ENCODE measurements at places on chromosomes 1 and 21.

DNA sequence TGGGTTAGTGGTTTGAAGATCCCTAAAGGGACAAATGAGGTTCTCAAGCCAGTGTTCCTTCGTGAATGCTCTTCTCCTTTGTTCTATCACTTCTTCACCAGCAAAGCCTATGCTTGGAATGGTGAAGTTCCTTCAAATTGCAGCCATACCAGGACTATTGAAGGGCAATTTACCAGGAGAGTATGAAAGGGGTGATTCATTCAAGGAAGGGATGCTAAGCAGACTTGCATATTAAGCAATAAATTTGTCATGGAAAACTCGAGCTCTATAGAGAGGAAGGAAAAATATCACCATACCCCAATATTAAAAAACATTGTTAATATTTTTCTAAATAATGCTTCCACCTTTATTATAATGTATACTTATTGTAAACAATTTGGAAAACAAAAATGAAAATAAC is 9.3 kb upstream of the TSNAX start:
- no peak for DNase-seq

DNA sequence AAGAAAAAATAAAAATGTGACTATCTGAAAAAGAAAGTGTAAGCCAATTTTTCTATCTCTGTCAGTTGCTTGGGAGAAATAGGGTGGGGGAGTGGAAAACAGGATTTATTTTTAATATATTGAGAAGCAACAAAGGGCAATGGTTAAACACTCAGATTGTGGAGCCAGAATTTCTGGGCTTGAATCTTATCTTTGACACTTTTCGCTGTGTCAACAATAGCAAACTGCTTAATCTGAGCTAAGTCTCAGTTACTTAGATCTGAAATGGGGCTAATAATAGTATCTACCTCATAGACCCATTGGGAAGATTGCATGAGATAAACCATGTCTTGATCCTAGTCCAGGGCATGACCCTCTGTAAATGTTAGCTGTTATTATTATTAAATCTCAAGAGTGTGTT is 468.1 kb downstream of the ADGRL2 start:
- DNase-seq: no peak

DNA sequence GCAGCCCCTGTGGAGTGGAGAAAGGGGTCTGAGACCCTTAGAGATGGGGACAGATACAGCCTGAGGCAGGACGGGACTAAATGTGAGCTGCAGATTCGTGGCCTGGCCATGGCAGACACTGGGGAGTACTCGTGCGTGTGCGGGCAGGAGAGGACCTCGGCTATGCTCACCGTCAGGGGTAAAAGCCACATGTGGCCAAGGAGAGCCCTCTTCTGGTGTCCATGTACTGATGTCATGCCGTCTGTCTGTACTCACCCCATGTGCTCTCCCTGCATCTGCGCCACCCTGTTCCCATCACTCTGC is 84.7 kb downstream of the OBSCN start:
- DNase-seq: no peak

- no peak for DNase-seq
Measured at GRCh38 chr1:114040273-114041015, 61.2 kb downstream of the OLFML3 start.

DNA sequence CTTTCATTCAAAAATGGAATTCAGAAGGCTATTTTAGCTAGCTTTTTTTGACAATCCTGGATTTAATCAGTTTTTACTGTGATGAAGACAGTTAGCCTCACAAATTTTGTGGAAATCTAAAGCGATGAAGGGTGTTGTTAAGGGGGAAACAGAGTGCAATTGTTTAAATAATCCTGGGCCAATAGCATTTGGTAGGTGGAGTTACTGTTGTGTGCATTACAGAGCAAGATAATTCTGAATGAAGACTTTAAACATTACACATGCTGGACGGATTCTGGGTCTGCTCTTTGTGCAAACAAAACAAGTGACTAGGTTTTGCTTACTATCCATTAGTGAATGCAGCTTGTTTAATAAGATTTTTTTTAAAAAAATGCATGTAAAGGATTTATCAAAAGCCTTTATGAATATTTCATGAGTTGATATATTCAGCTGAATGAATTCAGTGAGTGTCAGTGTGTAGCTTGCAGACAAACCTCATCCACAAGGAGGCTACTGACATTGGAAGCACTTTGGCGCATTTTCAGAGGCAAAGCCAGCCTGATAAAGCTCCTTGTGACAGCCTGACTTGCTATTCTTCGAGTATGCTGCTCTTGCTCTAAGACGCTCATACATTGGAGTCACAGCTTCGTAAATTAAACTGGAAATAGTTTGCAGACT is 199.6 kb downstream of the PDE4B start:
- DNase-seq: no peak

DNA sequence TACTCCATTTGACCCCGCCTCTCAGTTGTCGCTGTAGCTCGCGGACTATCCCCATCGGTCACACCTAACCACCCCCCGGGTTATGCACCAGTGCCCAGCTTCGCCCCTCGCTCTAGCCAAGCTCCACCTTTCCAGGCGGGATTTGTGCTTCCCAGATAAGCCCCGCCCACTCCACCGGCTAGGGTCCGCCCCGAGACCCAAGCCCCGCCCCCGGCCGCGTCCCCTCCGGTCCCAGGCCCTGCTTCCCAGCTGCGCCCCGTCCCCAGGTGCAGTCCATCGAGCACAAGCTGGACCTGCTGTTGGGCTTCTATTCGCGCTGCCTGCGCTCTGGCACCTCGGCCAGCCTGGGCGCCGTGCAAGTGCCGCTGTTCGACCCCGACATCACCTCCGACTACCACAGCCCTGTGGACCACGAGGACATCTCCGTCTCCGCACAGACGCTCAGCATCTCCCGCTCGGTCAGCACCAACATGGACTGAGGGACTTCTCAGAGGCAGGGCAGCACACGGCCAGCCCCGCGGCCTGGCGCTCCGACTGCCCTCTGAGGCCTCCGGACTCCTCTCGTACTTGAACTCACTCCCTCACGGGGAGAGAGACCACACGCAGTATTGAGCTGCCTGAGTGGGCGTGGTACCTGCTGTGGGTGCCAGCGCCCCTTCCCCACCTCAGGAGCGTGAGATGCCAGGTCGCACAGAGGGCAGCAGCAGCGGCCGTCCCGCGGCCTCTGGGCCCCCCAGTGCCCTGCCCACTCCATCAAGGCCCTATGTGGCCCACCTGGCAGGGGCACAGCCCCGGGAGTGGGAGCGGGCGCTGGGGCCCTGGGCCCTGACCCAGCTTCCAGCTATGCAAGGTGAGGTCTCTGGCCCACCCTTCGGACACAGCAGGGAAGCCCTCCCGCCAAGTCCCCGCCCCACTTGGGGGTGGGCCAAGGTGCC is 23.9 kb downstream of the CITED4 start:
- DNase-seq: no peak

DNA sequence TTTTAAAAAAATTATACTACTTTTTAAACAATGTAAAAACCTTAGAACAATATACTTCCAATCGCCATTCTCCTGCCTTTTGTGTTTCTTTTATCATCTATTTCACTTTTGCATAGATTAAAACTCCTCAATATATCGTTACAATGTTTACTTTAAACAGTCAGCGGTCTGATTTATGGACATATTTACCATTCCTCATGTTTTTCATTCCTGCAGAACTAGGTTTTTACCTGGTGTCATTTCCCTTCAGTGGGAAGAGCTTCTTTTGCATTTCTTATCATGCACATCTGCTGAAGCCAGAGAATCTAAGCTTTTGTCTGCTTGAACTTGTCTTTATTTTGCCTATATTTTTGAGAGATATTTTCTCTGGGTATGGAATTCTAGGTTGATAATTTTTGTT is 277.4 kb upstream of the PLXNA2 start:
- DNase-seq: no peak

- DNase-seq: no peak
Measured at GRCh38 chr1:214331827-214332423, 51.0 kb downstream of the SMYD2 start.

GRCh38 chr1:230054092-230054749 is 12.8 kb upstream of the GALNT2 start:
- DNase-seq: no peak

DNA sequence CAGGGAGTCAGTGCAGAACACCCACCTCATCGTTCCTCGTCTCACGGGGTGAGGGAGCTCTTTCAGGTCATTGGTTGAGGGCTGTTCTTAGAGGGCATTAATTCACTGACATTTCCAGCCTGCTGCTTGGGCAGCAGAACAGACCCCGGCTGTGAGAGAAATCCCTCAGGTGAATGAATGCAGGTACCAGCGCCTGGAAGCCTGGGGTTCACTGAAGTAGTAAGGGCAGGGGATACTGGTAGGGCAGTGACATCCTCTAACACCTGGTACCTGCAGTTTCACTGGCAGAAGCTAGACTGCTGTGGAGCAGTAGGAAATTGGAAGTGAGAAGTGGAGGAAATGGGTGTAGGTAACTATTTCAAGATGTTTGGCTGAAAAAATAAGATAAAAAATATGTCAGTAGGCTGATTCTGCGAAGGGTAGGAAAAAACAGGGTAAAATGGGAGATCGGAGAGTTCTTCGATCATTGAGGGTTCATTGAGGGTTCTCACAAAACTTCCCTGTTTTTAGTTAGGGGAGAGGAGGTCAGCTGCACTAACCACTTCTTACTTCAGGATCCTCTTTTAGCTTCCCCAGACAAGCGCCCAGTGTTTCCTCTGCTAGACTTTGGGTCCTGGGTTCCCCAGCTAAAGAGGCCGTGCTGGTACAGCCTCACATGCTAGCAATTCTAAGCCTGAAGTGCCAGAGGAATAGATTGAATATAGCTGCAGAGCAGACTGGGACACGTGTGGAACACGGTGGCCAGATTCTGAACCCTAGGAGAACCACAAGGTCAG is 55.2 kb downstream of the RNF220 start:
- no peak for DNase-seq

GRCh38 chr1:221454096-221454495 is 287.8 kb downstream of the DUSP10 start:
- DNase-seq: no peak

GRCh38 chr1:35603468-35603867 is 30.4 kb downstream of the TFAP2E start:
- DNase-seq: no peak

- DNase-seq: no peak
Measured at GRCh38 chr1:244041466-244042120, 9.5 kb upstream of the ZBTB18 start.

GRCh38 chr1:116692879-116693278 is 25.3 kb upstream of the IGSF3 start:
- DNase-seq: no peak

DNA sequence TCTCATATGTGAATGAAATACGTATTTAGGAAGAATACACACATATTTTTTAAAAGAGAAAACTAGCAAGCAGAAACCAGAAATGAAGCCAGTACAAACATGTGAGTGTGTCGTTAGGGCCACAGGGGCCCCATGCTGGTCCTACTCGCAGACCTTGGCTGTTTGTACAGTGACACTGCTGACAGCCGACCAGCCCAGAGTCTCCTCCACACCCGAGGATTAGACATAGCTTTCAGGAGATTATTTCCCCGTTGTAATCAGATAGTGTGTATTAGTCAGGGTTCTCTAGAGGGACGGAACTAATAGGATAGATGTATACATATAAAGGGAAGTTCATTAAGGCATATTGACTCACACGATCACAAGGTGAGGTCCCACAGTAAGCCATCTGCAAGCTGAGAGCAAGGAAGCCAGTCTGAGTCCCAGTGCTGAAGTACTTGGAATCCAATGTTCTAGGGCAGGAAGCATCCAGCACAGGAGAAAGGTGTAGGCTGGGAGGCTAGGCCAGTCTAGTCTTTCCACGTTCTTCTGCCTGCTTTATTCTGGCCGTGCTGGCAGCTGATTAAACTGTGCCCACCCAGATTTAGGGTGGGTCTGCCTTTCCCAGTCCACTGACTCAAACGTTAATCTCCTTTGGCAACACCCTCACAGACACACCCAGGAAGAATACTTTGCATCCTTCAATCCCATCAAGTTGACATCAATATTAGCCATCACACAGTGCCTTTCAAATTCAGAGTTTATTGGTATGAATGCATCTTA is 51.2 kb downstream of the DIP2A start:
- DNase-seq: no peak

- DNase-seq: no peak
Measured at GRCh38 chr1:23799570-23800399, 769 bp downstream of the GALE start.

DNA sequence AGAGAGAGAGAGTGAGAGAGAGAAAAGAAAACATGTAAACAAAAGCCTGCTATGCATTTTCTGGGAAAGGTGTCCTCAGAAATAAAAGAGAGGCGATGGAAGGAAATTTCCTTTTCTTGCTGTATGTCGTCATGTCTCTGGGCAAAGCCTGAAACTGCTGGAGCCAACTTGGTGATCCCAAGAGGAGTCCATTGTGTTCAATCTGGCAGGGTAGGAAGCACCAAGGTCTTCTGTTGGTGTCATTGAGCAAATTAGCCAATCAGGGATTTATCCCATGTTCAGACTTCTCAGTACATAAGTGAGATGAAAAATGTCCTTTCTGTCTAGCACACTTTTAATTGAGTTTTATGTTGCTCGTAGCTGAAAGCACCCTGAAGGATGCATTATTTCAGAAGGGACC is 260.0 kb upstream of the KAZN start:
- no peak for DNase-seq

DNA sequence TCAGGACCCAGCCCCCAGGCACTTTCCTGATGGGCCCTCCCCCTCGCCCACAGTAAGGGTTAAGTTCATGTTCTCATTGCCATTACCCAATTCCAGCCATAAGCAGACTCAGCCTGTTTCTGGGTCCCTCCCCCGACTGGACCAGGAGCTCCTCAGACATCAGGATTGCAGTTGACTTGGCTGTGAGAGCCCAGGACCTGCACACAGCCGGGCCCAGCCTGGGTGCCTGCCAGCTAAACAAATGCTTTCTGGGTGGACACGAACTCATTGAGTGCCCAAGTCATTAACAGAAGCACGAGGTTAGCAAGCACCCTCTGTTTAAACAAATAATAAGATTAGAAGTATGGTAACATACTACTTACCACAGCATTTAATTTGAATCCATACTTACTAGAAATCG is 147.9 kb upstream of the POU3F1 start:
- peak; percentile 90 for DNase-seq

- DNase-seq: no peak
Measured at GRCh38 chr1:155968051-155968400, 10.3 kb downstream of the ARHGEF2 start.

GRCh38 chr1:210978316-210978973 is 155.5 kb downstream of the KCNH1 start:
- no peak for DNase-seq

GRCh38 chr1:119631086-119631432 is 17.0 kb downstream of the ZNF697 start:
- DNase-seq: no peak

DNA sequence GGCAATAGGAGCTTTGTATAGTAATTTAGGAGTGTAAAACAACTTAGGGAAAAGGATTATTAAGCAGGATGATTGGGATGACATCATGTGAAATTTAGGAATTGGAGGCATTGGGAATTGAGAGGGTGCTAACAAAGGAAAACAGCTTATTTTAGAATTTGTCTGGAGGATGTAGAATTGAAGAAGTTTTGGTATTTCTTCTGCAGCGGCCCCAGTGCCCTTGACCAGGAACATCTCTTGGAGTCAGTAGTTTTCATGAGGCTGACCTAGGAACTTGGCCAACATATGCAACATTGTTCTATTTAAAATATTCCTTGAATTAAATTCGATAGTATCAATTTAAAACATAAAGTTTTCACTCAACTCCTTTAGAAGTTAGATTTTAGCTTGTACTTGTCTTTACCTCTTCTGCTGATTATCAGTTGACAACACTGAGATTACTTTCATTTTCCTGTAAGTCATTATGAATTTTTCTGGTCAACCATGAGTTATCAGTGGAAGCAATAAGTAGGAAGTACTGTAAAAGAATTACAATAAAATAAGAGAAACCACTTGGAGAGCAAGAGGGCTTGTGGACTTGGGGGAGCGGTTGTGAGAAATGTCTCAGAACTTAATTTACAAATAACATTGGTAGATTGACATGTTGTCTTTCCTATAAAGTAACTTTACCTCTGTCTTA is 52.8 kb downstream of the DYRK1A start:
- no peak for DNase-seq

Measured in NCI-H524 (cell line).